Suprapubic skin (tissue), 4 donors: ENCODE measurements at places on chromosomes 7 and 10. TPM values are rescaled to one million over a fixed set of nuclear protein-coding genes. Genes with fewer than 3 reads are reported as not detected.

DNA sequence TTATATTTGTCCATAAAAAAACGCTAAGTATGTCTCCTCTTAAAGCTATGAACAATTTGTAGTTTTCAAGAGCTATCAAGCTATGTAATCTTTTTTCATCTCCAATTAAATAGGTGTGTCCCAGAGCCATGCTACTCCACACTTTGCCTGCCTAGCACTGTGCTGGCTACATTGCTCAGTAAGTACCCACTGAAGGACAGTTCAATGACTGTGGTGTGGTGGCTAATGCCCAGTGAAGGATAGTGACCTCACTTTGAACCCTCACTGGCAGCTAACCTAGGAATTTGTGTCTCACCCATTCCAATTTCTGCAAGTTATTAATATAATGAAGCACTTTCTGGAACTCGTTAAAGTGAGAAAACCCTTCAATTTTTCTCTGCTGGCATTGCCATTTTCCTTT lies 14.4 kb upstream of the TRUB1 start:
- DNase-seq, result no peak

GRCh38 chr7:31123726-31124125 lies 71.6 kb downstream of the ADCYAP1R1 start:
- no peak for DNase-seq

DNA sequence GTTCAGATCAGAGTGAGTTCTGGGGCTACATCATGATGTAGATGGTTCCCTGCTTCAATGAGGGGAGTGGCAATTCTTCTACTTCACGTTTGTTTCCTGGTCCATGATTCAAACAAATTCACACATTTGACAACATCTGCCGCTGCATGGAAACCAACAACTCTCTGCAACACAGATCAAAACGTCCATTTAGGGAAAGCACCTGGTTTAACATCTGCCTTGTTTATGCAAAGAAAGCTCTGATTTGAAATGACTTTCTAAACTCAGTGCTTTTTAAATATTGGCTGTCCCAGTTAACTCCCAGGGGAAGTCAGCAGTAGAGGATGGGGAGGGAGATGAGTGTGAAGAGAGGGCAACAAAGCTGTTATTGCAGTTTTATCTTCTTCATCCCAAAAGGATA lies 93.8 kb downstream of the GAD2 start:
- DNase-seq, result no peak

Gene RNF148
- 1.4 TPM for total RNA-seq

GRCh38 chr7:152615031-152615741 lies 60.8 kb downstream of the XRCC2 start:
- DNase-seq, result no peak

GRCh38 chr7:47577321-47577919 lies 4.5 kb downstream of the TNS3 start:
- no peak for DNase-seq

DNA sequence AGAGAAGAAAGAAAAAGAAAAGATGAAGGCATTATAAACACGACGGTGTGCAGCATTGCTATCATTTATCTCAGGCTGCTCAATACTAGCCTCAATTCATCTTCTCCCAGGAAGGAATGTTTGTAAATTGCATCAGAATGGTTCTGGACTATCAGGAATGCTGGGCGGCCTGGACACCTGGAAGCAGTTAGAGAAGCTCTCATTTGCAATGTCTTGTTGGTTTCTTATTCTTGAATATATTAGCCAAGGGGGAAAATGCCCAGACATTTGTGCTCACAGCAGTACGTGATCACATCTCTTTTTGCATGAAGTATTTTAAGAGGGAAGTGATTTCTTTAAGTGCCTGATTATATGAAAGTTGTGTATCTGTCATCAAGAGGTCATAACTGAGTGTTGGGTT lies 85.6 kb upstream of the IMMP2L start:
- no peak for DNase-seq

- no peak for DNase-seq
Measured at GRCh38 chr7:141952461-141952860, 5.7 kb upstream of the CLEC5A start.

GRCh38 chr7:41889472-41889871 lies 186.6 kb upstream of the INHBA start:
- no peak for DNase-seq

Gene RABGEF1
- 45.3 TPM for total RNA-seq

DNA sequence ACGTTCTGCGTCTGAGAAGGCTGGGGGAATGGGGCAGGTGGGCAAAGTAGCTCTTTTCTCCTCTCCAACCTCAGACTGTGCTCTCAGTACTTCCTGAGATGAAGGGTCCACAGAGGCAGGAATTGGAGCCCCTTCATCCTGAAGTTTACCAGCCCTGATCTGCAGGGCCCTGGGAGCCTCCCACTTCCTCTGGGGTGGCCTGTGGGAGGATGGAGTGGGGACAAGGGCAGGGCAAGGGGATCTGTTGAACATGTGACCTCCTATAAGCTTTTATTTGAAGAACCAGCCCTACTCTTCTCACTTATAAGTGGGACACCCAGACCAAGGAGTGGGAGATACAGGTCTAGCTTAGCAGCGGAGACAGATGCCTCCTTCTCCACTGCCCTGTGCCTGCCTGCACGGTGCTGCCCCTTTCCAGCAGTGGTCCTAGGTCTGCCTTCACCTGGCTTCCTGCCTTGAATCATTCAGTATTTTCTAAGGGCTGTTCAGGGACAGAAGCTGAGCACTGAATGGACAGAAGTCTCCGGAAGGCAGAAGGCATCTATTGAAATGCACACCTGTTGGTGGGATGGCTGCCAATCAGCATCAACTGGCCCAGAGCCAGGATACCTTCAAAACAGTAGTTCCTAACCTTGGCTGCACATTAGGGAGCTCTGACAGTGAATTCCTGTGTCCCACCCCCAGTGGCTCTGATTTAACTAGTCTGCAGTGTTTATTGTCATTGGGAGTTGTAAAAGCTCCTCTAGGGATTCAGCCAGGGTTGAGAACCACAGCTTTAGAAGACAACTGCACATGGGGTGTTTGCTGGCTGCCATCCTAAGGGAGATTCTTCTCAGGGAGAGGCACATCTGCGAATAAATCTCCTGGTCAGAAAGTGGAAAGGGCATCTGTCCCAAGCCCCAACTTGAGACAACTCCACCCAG lies 2.7 kb upstream of the ARHGAP22 start:
- no peak for DNase-seq

- DNase-seq, result no peak
Measured at GRCh38 chr10:72001033-72001395, 36.8 kb downstream of the CHST3 start.

GRCh38 chr10:132910901-132911785 lies 31.2 kb downstream of the CFAP46 start:
- peak; percentile 49 for DNase-seq

Gene NSMCE4A
- total RNA-seq, result 52.7 TPM

DNA sequence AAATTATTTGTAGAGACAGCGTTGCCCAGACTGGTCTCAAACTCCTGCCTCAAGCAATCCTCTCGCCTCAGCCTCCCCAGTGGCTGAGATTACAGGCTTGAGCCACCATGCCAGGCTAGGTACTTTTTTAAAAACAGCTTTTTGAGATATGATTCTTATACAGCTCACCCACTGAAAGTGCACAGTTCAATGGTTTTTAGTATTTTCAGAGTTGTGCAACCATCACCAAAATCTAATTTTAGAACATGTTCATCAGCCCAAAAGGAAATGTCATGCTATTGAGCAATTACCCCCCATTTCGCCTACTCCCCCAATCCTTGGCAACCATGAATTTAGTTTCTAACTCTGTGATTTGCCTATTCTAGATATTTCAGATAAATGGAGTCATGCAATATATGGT lies 73.7 kb downstream of the EVX1 start:
- no peak for DNase-seq

DNA sequence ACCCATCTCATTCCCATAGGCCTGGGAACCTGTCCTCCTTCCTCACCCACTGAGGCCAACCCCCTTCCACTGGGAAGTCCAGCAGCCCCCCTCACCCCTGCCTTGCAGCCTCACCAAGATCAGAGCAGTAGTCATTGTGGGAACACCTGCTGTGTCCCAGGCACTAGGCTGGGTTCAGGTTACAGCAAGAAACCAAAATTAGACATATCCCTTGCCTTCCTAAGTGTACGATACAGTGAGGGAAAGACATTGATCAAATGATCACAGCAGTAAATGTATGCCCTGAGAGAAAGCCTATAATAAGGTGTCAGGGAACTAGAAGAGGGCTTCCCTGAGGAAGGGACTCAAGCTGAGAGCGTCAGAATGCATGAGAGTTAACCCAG lies 17.0 kb upstream of the C10orf105 start:
- no peak for DNase-seq

DNA sequence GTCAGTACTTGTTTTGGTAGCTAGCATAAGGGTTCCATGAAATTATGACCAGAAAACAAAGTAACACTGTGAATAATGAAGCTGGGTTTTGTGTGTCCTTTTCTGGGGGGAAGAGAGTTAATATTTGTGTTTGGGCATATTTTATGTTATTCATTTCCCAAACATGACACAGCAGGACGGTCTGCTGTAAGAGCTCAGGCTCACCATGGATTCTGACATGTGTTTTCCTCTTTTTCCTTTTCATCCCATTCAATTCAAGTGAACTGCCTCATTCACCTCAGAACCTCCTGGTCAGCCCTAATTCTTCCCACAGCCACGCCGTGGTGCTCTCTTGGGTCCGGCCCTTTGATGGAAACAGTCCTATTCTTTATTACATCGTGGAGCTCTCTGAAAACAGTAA lies 685.9 kb downstream of the SDK1 start:
- no peak for DNase-seq

Gene UTF1
- not detected for total RNA-seq

DNA sequence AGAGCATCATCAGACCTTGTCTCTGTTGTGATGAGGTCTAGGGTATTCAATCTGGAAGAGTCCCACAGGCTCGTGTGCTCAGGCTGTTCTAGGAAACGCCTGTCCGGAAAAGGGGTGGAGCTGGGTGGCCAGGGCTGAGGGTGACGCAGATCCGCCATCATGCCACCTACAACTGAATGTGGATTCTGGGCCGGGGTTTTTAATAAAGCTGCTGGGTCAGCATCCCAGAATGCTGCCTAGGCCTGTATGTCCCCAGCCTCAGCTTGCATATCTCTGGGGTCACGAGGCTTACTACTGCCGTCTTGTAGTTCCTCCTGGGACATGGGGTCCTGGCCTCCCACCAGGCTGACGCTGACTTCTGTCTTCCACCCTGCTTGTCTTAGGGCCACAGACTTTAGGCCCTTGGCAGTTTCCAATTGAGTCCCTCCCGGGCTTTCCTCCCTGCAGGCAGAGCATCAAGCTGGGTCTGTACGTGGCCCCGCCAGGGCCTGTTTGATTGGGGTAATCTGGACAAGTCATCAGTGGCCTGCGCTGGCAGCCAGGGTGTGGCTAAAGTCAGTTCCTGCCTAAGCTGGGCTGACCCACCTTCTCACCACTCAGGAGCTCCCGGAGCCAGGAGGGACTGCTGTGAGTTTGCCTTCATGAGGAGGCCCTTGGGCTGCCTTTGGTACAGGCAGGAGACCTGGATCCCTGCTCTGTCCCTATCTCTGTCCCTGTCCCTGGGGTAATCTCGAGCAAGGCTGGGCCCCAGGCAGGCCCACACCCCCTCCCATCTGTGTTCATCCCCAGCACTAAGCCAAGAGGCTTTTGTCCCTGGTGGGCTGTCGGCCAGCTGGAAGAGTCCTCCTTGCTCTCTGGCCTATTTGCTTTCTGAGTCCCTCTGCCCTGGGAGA lies 79.9 kb downstream of the ZMIZ1 start:
- DNase-seq, result peak; percentile 88
